Fibroblast of mammary gland (primary cell): ENCODE measurements at places on chromosomes 1 and 21.

DNA sequence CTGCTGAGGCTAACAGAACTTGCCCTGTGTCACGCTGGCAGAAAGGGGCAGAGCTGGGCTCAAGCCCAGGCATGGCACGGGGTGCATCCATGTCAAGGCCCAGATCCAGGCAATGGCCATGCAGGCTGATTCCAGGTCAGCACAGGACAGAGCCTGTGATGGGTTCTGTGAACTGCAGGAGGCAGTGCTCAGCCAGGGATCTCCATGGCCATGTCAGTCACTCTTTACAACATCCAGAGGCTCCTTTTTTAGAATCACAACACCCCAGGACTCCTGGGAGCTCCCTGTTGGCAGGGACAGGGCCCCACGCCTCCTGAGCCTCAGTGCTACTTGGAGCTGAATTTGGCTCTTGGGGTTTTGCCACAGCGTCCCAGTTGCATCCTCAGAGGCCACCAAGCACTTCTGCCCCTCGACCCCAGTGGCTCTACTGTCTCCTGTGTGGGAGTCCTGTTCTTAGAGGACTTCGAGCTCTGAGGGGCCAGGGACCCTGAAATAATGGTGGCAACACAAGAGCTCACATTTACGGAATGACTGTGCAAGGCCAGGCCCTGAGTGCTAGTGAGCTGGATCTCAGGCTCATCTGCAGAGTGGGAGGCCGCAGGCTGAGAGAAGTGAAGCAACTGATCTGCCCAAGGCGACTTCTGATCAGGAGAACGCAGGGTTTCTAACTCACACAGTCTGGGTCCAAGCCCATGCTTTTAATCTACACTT lies 211.5 kb downstream of the TRABD2B start:
- no peak for DNase-seq

- peak; percentile 32 for DNase-seq
Observed at GRCh38 chr21:35100349-35100811, 51.3 kb upstream of the RUNX1 start.

- no peak for DNase-seq
Observed at GRCh38 chr1:67317803-67318202, 10.1 kb downstream of the IL12RB2 start.

DNA sequence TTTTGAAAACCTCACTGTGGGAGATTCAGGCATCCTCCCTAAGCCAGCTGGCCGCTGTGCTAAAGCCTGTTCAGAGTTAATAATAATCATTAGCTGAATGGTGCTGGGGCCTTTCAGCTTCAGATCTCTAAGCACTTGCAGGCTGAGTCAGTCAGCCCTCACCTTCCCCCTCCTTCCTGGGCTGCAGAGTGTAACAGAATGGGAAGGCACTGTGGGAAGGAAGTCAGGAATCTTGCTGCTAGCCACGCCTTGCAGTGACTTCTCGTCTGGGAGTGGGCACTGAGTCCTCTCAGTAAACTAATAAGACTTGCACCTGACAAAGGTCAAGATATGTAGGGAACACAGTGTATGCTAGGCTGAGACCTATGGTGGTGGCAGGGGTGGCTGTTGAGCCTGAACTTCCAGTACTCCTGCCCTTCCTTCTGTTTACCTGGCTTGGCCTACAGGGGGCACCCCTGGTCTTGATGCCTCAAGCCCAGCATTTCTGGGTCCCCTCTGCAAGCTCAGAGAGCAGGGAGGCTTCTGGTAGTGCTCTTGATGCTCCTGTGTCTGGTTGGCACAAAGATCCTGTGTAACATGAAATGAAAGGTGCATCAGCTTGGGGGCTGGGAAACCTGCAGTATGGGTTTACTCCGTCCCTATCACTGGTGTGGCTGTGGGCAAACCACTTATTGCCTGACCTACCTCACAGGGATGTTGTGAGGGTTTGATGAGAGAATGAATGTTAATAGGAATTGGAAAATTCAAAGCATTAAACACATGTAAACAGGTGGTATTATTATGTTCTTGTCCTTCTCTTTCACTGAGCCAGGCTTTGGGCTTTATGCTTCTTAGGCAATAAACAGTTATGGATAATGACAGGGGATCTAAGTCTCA lies 6.0 kb downstream of the CYB561D1 start:
- DNase-seq: peak; percentile 61

GRCh38 chr1:152461544-152461943 lies 47.5 kb upstream of the CRNN start:
- peak; percentile 71 for DNase-seq

DNA sequence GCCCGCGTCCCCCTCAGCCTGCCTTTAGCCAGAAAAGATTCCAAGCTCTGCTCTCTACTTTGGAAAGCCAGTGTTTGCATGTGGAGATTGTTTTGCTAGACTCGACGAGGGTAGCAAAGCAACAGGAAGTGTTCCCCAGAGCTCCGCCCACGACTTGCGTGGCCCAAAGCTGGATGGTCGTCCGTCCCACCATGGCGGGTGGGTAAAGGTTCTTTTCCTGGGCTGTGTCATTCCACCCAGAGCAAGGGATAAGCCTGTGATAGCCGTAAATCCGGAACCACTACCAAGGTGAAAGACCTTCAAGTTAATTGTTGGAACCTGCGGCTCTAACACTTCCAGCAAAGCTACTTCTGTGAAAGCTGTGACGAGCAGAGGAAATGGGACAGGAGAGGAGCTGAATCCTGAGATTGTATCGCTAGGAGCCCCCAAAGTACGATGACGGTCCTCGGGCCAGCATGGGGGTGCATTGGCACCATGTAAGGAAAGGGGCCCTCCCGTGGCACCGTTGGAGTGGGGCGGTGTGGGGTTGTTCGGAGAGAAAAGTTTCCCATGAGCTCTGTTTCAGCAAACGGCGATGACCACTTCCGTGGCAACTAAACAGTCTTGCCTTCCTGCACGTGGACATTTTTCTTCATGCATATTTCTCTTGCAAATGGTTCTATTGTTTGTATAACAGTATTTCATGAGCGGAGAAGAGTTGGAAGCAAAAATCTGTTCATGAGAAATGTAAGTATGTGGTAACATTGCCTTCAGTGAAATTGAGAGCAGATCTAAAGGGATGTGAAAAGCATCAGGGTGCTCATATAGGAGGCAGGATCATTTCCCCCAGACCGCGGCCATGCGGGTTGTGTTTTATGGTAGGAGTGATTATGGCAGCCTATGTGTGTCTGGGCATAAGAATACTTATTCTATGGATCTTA lies 8.4 kb downstream of the MX2 start:
- DNase-seq: no peak

DNA sequence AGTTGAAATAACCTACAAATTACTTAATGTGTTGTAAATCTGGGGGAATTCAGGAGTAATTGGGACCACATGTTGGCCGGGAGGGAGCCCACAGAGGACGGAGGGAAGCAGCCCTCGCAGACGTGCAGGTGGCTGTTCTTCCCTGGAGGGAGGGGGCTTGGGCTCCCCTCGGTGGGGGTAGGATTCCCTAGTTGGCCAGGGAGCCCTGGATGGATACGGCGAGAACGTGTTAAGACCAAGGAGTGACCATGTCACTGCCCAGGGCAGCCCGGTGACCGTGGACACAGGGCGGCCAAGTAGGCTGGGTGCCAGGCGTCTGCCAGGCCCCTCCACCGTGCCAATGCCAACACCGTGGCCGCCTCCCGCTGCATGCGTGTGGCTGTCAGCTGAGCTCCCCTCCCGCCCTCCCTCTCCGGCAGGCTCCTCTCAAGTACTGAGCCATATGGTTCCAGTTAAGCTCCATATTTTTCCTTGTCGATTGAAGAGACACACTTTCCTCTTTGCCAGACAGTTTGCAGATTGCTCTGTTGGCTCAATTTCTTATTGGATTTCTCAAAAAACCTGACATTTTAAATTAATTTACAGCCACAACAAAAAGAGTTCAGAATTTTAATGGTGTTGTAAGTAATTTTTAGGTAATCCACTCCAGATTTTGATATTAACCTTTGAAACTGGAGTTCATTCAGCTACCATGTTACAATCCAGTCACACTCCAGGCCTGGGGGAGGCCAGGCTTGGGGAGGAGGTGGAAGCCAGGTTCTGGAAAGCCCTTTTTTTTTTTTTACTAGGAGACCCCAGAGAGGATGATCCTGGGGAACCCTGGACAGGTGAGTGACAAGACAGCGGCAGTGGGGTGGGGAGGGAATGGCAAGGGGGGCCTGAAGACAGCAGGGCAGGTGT lies 71.2 kb downstream of the CASZ1 start:
- peak; percentile 70 for DNase-seq

GRCh38 chr1:169886422-169886821 lies 7.3 kb downstream of the SCYL3 start:
- no peak for DNase-seq

DNA sequence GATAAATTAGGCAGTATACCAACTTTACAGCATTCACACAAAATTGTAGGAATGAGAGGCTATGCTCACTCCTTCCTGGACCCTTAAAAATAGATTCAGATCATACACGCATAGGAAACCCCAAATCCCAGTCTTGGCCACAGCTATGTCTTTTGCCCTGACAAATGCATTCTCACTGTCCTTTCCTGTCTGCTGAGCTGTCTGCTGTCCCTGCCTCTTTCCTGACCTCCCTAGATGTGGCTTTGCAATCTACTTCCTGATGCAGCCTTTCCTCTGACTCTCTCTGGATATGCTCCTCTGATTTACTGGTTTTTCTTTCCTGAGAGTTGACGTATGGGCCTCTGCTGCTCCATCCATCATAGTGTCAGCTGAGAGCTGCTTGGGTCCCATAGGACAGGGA lies 59.8 kb upstream of the SLC35F3 start:
- no peak for DNase-seq

DNA sequence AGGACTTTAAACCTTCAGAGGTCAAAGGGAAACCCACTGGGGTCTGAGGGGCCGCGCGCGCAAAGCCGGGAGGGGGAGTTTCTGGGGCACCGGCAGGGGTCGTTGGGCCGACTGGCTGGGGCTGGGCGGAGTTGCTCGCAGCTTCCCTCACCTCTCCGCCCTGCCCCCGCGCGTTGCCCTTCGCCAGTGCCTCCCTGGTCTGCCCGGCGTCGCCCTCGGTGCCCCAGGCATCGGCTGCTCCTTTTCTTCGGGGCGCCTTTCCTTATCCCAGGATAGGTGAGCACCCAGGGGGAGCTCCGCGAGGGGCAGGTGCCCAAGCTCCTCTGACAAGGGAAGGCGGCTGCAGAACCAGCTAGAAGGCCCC lies 390 bp upstream of the NGF start:
- no peak for DNase-seq

GRCh38 chr1:23872421-23872820 lies 4.3 kb upstream of the FUCA1 start:
- DNase-seq: no peak

DNA sequence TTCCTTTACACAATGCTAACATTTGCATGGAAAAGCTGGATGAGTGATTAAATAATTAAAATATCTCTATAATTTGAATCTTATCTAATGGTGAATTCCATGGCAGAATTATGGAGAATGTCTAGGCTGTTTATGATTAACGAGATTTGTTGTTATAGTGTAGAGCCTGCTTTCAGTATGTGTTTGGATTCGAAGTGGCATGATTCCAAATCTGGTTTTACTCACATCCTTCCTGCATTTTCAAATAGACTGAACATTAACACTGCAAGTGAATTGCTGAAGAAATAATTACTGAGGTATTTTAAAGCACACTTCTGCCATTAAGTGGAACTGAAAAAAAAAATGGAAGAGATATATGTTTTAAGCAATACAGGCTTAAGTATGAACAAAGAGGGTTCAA lies 5.1 kb upstream of the NEK7 start:
- DNase-seq: no peak

DNA sequence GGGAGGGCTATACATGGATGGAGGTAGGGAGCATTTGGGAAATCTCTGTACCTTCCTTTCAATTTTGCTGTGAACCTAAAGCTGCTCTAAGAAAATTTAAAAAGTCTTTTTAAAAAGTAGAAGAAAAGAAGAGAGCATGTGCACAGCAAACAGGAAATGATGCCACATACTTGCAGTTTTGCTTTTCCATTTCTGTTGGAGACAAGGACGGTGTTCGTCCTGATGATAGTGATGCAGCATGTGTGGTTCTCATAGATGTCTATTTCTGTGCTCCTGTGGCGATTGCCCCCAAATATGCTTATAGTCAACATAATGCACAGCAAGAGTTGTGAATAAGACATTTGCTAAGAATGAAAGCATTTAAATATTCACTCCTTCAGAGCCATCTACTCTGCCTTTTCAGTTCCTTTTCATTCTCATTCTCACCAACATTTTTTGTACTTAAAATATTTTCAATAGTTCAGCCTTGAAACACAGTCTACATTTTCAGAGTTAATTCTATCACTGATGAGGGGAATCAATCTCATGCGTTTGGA lies 66.6 kb downstream of the LRRC8C start:
- DNase-seq: no peak

GRCh38 chr1:85571828-85572227 lies 8.7 kb upstream of the CCN1 start:
- DNase-seq: no peak

- peak; percentile 69 for DNase-seq
Observed at GRCh38 chr1:154344977-154345837, 19.9 kb downstream of the ATP8B2 start.

GRCh38 chr1:201134405-201134804 lies 7.4 kb upstream of the ASCL5 start:
- DNase-seq: no peak

DNA sequence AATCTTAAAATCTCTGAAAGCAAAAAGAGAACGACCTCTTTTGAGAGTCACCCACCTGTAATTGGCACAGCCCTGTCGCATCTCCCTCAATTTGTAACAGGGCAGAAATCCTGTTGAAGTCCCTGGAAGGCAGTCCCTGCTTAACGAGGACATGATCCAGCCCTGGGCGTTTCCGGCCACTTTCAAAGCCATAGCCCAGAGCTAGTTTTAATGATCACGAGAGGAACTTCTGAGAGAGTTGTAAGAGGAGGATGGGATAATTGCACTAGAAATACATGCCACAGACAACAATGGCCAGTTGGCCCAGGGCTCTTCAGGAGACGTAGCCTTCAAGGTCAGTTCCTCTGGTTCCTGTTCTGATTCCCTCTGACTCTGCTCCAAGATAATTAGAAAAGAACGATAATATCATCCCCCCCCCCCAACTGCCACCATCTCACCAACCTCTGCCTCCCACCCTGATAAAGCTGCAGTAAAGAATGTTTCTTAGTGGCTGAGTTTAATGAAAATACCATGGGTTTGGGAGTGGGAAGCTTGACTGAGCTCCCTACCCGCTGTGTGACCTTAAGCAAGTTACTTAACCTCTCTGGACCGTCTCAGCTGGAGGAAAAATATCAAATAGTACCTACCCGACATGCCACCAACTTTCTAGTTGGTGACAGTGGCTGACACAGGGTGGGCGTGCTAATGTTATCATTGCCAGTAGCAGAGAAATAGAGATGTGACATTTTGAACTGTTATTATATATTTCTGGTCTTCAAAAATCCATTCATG lies 140.0 kb downstream of the OMA1 start:
- no peak for DNase-seq

DNA sequence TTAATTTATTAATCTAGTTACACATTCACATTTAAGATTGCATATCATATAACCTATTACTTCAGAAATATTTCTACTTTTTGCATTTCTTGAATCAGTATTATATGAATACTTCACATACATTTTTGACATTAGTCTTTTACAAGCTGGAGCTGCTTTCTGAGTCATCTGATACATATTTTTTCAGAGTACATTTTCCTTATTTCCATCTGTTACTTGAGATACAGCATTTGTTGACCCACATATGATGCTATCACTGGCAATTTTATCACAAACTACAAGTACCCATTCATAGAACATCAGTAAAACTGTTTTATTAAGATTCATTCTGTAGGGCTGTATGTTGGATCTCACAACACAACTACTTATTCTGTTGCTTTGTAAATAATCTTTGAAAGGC lies 367.2 kb upstream of the ST6GALNAC5 start:
- DNase-seq: no peak
